T47D (cell line): ENCODE measurements at places on chromosomes 7 and 10.

DNA sequence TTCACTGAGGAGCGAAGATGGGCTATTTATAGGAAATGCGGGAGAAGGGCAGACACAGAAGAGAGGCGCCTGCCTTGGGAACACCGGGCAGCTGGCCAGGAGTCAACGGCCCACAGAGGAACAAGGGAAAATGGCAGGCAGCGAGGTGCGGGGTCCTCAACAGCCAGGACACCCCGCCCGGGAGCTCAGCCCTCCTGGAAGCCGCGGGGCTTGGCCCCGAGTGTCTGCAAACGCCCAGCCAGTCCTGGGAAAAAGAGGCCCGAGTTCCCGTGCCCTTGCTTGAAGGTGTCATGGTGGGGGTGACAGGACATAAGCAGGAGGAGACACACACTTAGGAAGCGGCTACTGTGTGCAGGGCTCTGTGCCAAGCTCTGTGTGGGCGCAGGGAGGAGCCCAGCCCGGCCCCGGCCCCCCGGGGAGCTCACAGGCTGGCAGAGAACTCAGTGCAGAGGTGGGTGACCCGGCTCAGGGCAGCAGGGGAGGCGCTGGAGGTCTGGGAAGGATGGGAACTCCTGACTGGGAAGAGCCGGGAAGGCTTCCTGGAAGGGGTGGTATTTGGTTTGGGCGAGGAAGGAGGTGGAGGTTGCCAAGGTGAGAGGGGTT lies 79.9 kb downstream of the ELFN1 start:
- DNase-seq, result no peak

DNA sequence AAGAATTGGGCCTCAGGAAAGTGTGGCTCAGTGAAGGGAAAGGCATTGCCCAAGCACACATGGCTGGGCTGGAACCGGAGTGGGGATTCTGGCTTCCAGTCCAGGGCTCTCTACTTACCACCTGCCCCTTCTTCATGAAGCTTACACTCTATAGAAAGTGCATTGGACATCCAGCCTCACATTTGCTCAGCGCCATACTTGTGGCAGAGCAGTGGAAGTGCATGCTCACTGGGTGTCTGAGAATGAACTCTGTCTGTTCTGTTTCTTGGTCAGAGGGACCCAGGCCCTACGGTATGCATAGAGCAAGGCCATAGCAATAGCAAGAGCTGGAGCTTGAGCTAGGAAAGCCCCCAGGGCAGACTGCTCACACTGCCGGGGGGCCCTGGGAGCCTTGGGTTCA lies 1253.5 kb downstream of the TYW1 start:
- DNase-seq, result no peak

- DNase-seq, result no peak
These were observed 208.7 kb downstream of the PHTF2 start for GRCh38 chr7:78007231-78007630.

DNA sequence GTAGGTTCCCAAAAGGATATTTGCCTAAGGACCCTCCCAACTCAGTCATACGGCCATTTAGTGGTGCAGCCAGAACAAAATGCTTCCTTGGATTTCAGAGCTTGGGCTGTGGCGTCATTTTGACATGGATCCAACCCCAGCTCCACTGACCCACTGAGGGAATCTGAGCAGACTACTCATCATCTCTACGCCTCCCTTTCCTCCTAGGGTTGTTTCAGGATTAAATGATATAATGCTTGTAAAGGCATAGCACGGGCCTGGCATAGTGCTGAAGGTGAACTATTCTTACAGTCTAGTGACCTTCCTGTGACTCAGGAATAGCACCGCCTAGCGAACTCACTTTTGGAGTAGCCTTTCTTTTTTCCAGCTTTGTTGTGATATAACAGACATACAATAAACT lies 70.3 kb upstream of the LOXL4 start:
- DNase-seq, result no peak

- no peak for DNase-seq
These were observed 1.6 kb downstream of the ZNF746 start for GRCh38 chr7:149495785-149496641.
